Activated T-helper 2 cell treated with anti-CD3 and anti-CD28 coated beads, Interferon-gamma antibody, Interleukin-2, Interleukin-4, amounts not matched to agents 10 μg/mL and 5 μg/mL and 100 μg/mL, durations not matched to agents 14 hours and 24 hours and 36 hours (primary cell): ENCODE measurements at places on chromosomes 6 and 20. TPM values are rescaled to one million over a fixed set of nuclear protein-coding genes. Genes with fewer than 3 reads are reported as not detected.

DNA sequence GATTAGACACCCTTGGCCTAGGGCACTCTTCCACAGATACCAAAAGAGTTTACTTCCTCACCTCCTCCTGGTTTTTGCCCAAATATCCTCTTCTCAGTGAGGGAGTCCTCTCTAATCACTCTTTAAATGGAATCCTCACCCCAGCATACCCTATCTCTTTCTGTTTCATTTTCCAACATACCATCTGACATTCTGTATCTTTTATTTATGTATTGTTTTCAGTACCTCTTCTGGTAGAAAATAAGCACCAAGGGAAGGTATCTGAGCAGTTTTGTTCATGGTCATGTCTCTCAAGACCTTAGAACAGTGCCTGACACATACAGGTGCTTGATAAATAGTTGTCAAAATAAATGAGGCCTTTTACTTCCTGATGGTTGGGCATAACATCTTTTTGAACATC, 55.1 kb downstream of the KIAA0408 start:
- no peaks in the 10 kb centered on the region for H3K36me3 ChIP-seq
- peak overlapping the region; percentile 23 for H3K27ac ChIP-seq
- peaks cover 11% of the 10 kb centered on the region for H3K4me1 ChIP-seq

DNA sequence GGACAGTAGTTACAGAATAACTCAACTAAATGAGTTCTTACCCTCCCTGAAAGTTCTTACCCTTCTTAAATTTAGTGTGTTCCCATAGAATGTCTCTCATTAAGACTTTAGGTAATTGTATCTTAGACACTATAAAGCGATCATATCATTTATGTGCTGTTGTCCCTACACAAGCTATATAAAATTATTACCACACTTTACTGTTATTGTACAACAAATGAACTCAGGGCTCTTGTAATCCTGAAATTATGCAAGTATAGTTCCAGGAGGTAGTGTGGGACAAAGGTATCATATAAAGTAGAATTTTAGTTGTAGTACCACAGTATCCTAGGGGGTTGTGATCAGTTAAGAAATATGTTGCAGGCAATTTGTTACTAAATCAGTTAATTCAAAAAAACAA, 167.4 kb upstream of the CARMIL1 start:
- H3K27me3 ChIP-seq: no peaks in the 10 kb centered on the region
- DNase-seq: no peak
- no peak overlapping the region for H3K4me3 ChIP-seq
- peaks cover 85% of the 10 kb centered on the region for H3K36me3 ChIP-seq

DNA sequence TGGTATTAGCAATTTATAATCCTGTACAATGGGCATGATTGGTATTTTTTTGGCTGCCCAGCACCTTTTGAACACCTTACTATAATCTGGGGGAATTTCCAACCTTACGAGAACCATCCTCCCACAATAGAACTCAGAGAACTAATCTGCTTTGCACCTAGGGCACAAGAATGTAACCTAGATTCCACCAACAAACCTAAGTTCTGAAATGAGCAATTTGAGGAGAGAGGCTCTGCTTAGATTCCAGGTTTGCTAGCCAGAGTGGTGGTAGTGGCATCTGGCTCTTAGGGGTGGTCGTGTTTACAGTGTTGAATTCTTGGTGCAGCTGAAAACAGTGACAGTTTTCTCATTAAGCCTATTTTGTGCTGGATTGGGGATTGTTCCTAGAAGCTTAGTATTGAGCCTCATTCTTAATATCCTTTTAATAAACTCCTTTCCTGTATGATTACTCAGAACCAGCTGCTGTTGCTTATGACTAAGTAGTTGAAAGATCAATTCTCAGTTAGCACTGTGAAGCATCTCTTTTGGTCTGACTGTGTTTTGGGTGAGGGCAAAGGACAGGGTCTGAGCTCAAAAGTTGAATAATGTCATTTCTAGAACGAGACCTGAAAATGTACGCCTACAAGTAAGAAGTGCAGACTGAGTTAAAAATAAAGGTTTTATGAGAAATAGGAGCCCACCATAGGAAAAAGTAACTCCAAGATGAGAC, 385.6 kb downstream of the CDKAL1 start:
- no peak overlapping the region for H3K4me3 ChIP-seq
- no peak for DNase-seq
- no peaks in the 10 kb centered on the region for H3K27me3 ChIP-seq
- peak overlapping the region; percentile 54 for H3K27ac ChIP-seq
- peaks cover 23% of the 10 kb centered on the region for H3K36me3 ChIP-seq
- peaks cover 22% of the 10 kb centered on the region for H3K4me1 ChIP-seq

DNA sequence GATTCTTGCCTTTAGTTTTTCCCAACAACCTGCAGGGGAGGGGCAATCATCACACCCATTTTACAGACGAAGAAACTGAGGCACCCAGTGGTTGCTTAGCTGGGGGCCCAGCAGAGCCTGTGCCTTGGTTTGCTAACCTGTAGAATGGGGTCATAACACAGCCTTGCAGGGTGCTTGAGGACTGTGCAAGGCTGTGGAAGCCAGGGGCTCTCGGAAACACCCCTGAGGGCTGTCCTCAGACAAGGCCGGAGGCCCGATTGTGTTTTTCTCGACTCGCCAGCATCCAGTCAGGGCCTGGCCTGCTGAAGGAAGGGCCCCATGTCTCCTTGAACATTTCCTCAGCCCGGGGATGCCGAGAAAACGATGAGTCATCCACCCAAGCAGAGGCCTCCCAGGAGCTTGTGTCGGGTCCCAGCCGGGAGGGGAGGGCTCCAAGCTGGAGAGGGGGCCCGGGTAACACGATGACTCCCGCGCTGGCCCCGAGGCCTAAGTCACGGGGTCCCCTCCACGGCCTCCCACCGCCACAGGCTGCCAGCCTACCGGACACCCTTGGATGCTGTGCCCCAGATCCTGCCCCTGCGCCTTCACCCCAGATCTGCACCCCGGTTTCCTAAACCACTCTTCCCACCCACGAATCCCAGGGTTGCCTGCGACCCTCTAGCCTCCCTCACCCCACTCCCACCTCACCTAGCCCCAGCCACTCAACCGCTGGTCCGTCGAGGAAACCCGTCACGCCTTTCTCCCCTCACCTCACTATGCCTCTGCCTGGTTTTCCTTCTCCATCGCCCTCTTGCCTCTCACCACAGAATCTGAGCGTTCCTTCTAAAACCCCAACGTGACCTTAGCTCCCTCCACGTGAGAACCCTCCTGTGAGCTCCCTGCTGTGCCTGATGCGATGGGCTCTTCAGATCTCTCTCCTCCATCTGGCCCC, 10.6 kb downstream of the NOL4L start:
- H3K4me1 ChIP-seq: peaks cover 13% of the 10 kb centered on the region
- H3K4me3 ChIP-seq: no peak overlapping the region
- H3K36me3 ChIP-seq: no peaks in the 10 kb centered on the region
- H3K27ac ChIP-seq: no peak overlapping the region
- H3K27me3 ChIP-seq: no peaks in the 10 kb centered on the region

- DNase-seq: no peak
- peak overlapping the region; percentile 5 for H3K4me3 ChIP-seq
- peaks cover 56% of the 10 kb centered on the region for H3K4me1 ChIP-seq
- peak overlapping the region; percentile 53 for H3K27ac ChIP-seq
These were observed 258.0 kb downstream of the ATXN1 start for GRCh38 chr6:16503241-16503775.

GRCh38 chr20:20835897-20836296, 123.5 kb upstream of the RALGAPA2 start:
- peaks cover 6% of the 10 kb centered on the region for H3K27me3 ChIP-seq
- no peak for DNase-seq
- peaks cover 3% of the 10 kb centered on the region for H3K4me1 ChIP-seq
- no peaks in the 10 kb centered on the region for H3K36me3 ChIP-seq
- H3K27ac ChIP-seq: no peak overlapping the region
- no peak overlapping the region for H3K4me3 ChIP-seq

GRCh38 chr6:29927275-29927569, 15.1 kb upstream of the HLA-A start:
- peak overlapping the region; percentile 85 for H3K4me3 ChIP-seq
- no peaks in the 10 kb centered on the region for H3K27me3 ChIP-seq
- H3K27ac ChIP-seq: peak overlapping the region; percentile 90
- DNase-seq: no peak

- DNase-seq: no peak
- no peaks in the 10 kb centered on the region for H3K36me3 ChIP-seq
- no peak overlapping the region for H3K4me3 ChIP-seq
- H3K27me3 ChIP-seq: peaks cover 4% of the 10 kb centered on the region
These were observed 41.7 kb downstream of the PMEPA1 start for GRCh38 chr20:57667924-57668782.

- H3K27me3 ChIP-seq: no peaks in the 10 kb centered on the region
- no peak overlapping the region for H3K27ac ChIP-seq
- peaks cover 27% of the 10 kb centered on the region for H3K36me3 ChIP-seq
These were observed 3.9 kb downstream of the STXBP5 start for GRCh38 chr6:147207837-147208754.

GRCh38 chr6:122651604-122652003, 41.4 kb downstream of the PKIB start:
- no peaks in the 10 kb centered on the region for H3K36me3 ChIP-seq
- H3K27ac ChIP-seq: no peak overlapping the region
- H3K27me3 ChIP-seq: no peaks in the 10 kb centered on the region
- no peak for DNase-seq
- no peak overlapping the region for H3K4me3 ChIP-seq
- H3K4me1 ChIP-seq: no peaks in the 10 kb centered on the region

- no peak for DNase-seq
- peaks cover 57% of the 10 kb centered on the region for H3K27me3 ChIP-seq
- no peak overlapping the region for H3K4me3 ChIP-seq
- H3K27ac ChIP-seq: no peak overlapping the region
- no peaks in the 10 kb centered on the region for H3K36me3 ChIP-seq
These were observed 11.2 kb downstream of the PPP1R14C start for GRCh38 chr6:150153905-150154492.

GRCh38 chr20:1484438-1485116, 6.6 kb downstream of the SIRPB2 start:
- H3K4me1 ChIP-seq: peaks cover 3% of the 10 kb centered on the region
- no peak overlapping the region for H3K27ac ChIP-seq
- H3K27me3 ChIP-seq: peaks cover 52% of the 10 kb centered on the region
- no peak for DNase-seq

DNA sequence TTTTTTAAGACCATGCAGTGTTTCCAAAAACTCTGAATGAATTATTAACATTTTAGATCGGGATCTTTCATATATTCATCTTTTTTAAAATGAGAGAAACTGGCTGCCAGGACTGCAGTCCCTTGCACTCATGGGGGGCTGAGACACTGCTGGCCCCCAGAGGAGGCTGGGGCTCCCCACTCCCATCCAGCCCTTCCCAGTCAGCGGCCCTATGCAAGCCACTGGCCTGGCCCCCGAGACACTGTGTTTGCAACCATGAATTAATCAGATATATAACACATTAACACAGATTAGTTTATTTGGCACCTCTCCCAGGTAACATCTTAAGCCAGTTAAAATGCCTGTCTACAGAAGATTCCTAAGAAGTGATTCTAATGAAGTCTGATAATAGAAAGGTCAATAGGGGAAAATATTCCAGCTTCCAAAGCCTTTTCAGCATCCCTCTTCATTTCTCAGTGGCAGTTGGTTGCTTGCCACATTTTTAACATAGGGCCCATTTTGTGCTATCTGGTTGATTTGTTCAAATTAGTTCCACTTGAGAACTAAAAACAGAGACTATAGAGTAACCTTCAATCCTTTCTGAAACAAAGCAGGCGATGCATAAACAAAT, 184.4 kb upstream of the FBXL4 start:
- no peaks in the 10 kb centered on the region for H3K4me1 ChIP-seq
- H3K36me3 ChIP-seq: no peaks in the 10 kb centered on the region
- H3K27ac ChIP-seq: no peak overlapping the region
- H3K27me3 ChIP-seq: peaks cover 2% of the 10 kb centered on the region

DNA sequence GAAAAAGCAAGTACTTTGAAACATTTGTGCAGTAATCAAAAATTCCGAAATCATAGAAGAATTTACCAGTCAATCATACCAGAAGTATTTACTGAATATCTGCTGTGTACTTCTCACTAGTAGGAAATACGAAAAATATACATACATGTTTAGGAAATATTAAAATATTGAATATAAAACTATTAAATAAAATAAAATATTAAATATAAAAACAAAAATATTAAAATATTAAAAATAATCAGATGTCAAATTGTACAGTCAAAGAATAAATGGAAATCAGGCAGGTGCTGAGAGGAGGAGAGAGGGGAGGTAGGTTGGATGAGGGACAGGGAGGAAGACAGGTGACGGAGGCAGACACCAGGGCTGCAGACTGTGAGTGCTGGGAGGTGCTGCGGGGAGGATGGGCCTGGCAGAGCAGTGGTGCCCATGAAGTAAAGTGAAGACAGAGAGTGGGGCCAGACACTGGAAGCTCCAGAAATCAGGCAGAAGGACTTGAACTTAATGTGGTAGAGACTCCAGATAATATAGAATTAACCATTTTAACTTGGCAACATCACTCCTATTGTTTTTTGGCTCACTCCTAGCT, 55.9 kb downstream of the PRKN start:
- H3K36me3 ChIP-seq: no peaks in the 10 kb centered on the region
- H3K27ac ChIP-seq: no peak overlapping the region
- no peaks in the 10 kb centered on the region for H3K27me3 ChIP-seq
- no peak overlapping the region for H3K4me3 ChIP-seq

GRCh38 chr20:57074386-57074785, 192.1 kb downstream of the BMP7 start:
- no peak overlapping the region for H3K27ac ChIP-seq
- no peaks in the 10 kb centered on the region for H3K4me1 ChIP-seq
- peaks cover 16% of the 10 kb centered on the region for H3K27me3 ChIP-seq
- no peak for DNase-seq
- no peaks in the 10 kb centered on the region for H3K36me3 ChIP-seq

DNA sequence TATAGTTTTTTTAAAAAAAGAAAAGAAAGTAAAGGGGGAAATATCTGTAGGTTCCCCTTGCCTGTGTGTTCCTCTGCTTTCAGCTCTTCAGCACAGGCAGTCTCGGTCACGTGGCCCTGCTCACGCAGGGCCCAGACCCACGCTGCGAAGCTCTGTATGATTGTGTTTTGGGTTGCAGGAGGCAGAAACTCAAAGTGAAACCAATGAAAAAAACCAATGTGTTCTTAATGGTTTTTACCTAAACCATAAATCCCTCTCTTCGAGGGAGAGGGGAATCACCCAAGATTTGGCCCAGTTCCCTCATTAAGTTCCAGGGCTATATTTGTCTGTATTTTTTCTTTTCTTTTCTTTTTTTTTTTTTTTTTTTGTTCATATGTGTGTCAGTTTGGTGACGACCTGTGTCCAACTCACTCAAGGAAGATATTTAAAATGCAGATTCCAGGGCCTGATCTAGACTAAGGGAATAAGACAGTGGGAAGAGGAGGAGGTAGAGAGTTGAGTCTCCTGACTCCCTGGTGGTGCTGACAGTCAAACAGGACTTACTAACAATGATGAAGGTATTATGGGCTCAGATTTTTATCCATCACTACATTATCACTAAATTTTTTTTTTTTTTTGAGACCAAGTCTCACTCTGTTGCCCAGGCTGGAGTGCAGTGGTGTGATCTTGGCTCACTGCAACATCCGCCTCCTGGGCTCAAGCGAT, 33.8 kb upstream of the RREB1 start:
- no peaks in the 10 kb centered on the region for H3K36me3 ChIP-seq
- H3K27ac ChIP-seq: no peak overlapping the region
- peak; percentile 57 for DNase-seq
- no peak overlapping the region for H3K4me3 ChIP-seq

KIF25 gene
- total RNA-seq: not detected in 2 replicates

PRICKLE4 gene
- total RNA-seq: not detected in 2 replicates

CD24 gene
- 1.5 and 2.0 TPM in 2 replicates for total RNA-seq

PPT2 gene
- 11.5 and 12.7 TPM in 2 replicates for total RNA-seq

ASIP gene
- total RNA-seq: not detected in 2 replicates
